ENCODE measurements at places on chromosomes 7 and 10.

DNA sequence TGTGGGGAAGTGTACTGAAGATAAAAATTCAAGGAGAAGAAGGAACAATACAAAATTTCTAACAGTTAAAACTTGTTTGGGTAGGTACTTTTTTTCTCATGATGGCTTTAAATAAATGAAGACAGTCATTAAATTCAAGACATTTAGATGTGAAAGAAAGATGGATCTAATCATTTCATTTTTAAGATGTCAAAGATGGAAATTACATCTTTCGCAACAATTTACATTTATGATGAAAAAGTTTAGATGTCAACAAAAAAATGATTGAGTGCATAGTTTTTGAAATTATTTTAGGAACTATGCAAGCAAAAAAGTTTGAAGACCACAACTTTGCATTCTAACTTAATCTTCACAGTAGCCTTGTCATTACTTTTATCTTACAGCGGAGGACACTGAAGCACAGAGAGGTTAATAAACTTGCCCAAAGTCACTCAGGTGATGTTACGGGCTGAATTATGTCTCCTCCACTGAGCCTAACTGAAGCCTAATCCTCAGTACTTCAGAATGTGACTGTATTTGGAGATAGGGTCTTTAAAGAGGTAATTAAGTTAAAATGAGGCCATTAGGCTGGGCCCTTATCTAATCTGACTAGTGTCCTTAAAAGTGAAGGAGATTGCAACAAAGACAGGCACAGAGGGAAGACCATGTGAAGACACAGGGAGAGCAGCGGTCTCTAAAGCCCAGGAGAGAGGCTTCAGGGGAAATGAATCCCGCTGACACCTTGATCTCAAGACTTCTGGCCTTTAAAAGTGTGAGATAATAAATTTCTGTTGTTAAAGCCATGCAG is 48.2 kb downstream of the VSTM4 start:
- peaks cover 16% of the 10 kb centered on the region for H3K27me3 ChIP-seq
- no peak for DNase-seq
- H3K4me3 ChIP-seq, result no peak overlapping the region
- no peaks in the 10 kb centered on the region for H3K36me3 ChIP-seq

DNA sequence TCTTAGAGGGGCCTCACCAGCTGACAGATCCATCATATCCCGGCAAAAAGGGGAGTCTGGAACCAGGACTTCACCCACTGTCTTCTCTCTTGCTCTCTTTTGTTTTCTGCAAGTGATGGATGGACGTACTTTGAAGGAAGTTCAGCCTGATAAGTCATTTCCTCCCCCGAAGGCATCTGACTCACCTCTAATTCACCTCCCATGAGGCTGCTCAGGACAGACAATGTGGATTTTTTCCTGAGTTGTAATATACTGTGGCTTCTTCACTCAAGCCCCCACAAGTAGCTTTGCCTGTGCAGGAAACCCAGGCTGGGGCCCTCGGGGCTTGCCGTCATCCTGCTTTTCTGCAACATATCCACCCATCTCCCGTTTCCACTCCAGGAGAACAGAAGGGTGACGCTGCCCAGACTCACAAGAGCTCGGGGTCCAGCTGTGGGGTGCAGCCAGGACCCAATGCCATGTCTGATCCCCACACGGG is 70.4 kb downstream of the ASB13 start:
- H3K27me3 ChIP-seq, result peaks cover 26% of the 10 kb centered on the region
- no peak overlapping the region for H3K4me3 ChIP-seq
- H3K36me3 ChIP-seq, result no peaks in the 10 kb centered on the region
- peaks cover 9% of the 10 kb centered on the region for H3K4me1 ChIP-seq
- DNase-seq, result no peak

GRCh38 chr7:146772601-146773000 is 656.0 kb downstream of the CNTNAP2 start:
- no peak overlapping the region for H3K4me3 ChIP-seq
- H3K27me3 ChIP-seq, result no peaks in the 10 kb centered on the region
- no peak overlapping the region for H3K27ac ChIP-seq
- no peak for DNase-seq

DNA sequence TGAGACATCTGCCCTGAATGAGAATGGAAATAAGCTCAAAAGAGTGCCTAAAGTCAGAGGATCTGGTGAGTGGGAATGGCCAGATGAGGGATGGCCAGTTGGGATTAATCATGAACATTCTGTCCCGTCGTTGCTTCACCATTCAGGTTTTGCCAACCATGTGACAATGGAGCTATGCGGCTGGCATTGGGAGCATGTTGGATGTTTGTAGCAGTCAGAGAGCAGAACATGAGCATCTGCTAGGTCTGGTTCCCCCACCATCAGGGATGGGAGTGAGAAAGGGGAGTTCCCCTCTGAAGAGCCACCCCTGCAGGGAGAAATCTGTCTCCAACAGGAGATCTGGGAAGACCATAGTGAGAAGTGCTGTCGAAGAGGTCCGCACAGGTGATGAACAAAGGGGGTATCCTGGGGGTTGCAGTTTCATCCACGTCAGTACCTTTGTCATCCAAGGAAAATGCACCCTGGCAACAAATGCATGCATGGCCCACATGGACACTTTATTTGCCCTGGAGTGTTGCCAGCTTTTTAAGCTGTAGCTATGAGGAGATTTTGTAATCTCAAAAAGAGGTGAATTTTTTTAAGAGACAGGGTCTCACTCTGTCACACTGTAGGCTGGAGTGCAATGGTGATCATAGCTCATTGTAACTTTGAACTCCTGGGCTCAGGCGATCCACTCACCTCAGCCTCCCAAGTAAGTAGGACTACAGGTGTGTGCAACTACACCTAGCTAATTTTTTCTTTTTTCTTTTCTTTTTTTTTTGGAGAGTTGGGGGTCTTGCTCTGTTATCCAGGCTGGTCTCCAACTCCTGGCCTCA is 190.2 kb downstream of the CAMK1D start:
- H3K27ac ChIP-seq, result no peak overlapping the region
- no peaks in the 10 kb centered on the region for H3K27me3 ChIP-seq
- no peak overlapping the region for H3K4me3 ChIP-seq

- peak overlapping the region; percentile 97 for H3K27ac ChIP-seq
- H3K4me3 ChIP-seq, result no peak overlapping the region
- peak; percentile 16 for DNase-seq
These were observed 1.9 kb upstream of the ARL4A start for GRCh38 chr7:12685550-12685949.

DNA sequence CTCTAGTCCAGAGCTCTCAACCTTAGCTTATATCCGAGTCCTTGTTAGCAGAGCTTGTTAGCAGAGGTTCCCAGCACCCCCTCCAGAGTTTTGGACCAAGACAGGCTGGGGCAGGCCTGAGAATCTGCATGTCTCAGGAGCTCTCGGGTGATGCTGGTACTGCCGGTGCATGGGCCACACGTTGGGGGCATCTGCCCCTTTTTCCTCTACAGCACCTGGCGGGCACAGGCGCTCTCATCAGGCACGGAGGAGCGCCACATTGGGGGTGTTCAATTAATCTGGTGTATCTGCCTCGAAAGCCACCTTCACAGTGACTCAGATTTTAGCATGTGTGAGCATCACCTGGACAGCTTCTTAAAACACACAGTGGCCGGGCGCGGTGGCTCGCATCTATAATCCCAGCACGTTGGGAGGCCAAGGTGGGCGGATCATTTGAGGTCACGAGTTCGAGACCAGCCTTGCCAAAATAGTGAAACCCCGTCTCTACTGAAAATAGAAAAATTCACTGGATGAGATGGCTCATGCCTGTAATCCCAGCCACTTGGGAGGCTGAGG is 117.7 kb downstream of the ELFN1 start:
- no peak overlapping the region for H3K27ac ChIP-seq
- no peak overlapping the region for H3K4me3 ChIP-seq
- H3K4me1 ChIP-seq, result no peaks in the 10 kb centered on the region
- H3K36me3 ChIP-seq, result no peaks in the 10 kb centered on the region
- no peak for DNase-seq

DNA sequence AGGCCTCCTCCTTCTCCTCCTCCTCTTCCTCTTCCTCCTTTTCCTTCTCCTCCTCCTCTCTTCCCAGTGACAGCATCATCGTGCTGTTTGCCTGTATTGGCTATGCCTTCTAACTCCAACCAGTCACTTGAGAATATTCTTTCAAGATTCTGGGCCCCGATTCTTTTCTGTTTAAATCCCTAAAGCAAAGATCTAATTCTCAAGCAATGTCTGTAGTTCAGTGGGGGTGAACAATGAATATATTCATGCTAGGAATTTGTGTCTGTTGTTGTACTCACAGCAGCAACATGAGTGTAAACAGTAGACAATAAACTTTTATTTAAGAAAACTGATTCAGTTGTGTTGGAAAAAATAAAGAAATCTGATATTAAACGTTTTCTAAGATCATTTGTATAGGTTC is 30.7 kb downstream of the NUDT5 start:
- H3K36me3 ChIP-seq, result peaks cover 3% of the 10 kb centered on the region
- H3K27ac ChIP-seq, result no peak overlapping the region
- H3K4me3 ChIP-seq, result no peak overlapping the region
- no peaks in the 10 kb centered on the region for H3K4me1 ChIP-seq
- H3K27me3 ChIP-seq, result no peaks in the 10 kb centered on the region

DNA sequence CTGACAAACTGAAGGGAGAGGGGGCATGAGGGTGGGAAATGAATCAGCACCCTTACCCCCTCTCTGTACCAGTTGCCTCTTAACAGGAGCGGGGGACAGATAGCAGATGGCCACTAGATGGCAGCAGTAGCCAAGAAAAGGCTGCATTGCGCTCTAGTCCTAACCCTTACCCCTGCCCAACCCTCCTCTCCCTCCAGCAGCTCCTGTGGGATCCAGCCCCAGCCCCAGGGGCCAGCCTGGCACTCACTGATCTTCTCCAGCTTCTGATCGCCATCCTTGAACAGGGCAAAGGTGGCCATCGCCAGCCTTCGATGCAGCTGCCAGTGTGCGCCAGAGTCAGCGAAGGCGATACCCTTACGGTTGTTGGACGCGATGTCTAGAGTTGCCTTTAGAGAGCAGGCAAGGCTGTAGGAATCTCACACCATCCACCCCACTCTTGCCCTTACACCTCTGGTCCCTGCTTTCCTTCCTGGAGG is 2.2 kb downstream of the CYP17A1 start:
- H3K27me3 ChIP-seq, result no peaks in the 10 kb centered on the region
- H3K4me1 ChIP-seq, result no peaks in the 10 kb centered on the region
- no peak overlapping the region for H3K27ac ChIP-seq
- peak; percentile 73 for DNase-seq

GRCh38 chr7:47443049-47443448 is 138.9 kb downstream of the TNS3 start:
- DNase-seq, result no peak
- no peak overlapping the region for H3K27ac ChIP-seq
- no peaks in the 10 kb centered on the region for H3K36me3 ChIP-seq
- H3K4me3 ChIP-seq, result no peak overlapping the region
- H3K27me3 ChIP-seq, result no peaks in the 10 kb centered on the region

- no peak overlapping the region for H3K4me3 ChIP-seq
- H3K27me3 ChIP-seq, result no peaks in the 10 kb centered on the region
- DNase-seq, result no peak
- no peak overlapping the region for H3K27ac ChIP-seq
- H3K36me3 ChIP-seq, result no peaks in the 10 kb centered on the region
These were observed 139.1 kb upstream of the LRRTM3 start for GRCh38 chr10:66786709-66787108.

DNA sequence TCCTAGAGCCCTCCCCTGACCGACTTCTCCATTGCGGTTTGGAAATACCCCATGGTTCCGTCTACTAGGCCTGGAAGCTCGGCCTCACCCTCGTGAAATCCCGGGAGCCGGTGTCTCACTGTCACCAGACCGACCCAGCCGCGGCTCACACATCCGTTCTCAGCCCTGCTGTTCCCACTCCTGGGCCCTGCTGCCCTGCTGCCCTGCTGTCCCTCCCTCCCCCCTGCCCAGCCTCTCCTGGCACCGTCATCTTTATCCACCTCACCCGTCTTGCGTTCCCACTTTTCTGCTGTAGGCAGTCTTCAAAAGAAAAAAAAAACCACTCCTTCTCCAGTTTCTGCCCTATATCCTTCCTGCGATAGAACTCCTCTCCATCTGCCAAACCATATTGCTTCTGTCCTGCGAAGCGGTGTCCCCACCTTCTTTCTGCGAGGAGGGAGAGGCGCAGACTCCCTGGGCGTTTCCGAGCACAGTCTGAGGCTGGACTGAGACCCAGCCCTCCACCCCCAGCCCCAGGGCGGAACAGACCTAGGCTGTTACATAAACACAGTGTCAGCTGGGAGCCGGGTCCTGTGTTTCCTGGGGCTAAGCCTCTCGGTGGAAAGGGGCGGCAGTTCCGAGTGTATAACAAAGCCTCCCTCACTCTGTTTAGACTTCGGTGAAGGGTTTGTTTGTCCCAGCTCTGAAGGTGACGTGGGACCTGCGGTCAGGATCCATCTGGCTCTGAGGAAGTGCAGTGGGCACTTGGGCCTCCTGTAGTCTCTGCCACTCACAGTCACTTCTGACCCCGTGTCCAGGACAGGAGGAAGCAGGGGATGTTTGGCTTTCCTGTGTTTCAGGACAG is 2.8 kb downstream of the AGAP3 start:
- no peak overlapping the region for H3K4me3 ChIP-seq
- no peaks in the 10 kb centered on the region for H3K36me3 ChIP-seq
- H3K27me3 ChIP-seq, result peaks cover 23% of the 10 kb centered on the region
- H3K27ac ChIP-seq, result no peak overlapping the region
- peaks cover 10% of the 10 kb centered on the region for H3K4me1 ChIP-seq
- no peak for DNase-seq

- H3K4me1 ChIP-seq, result no peaks in the 10 kb centered on the region
- no peaks in the 10 kb centered on the region for H3K36me3 ChIP-seq
- no peak overlapping the region for H3K27ac ChIP-seq
- H3K4me3 ChIP-seq, result no peak overlapping the region
- DNase-seq, result no peak
These were observed 221.6 kb downstream of the RNLS start for GRCh38 chr10:88361494-88361893.

GRCh38 chr10:119306514-119306951 is 99.2 kb downstream of the GRK5 start:
- peaks cover 22% of the 10 kb centered on the region for H3K4me1 ChIP-seq
- peak; percentile 74 for DNase-seq
- H3K27me3 ChIP-seq, result peaks cover 18% of the 10 kb centered on the region
- H3K4me3 ChIP-seq, result peak overlapping the region; percentile 44

GRCh38 chr10:126906704-126907422 is 1.6 kb downstream of the DOCK1 start:
- H3K4me1 ChIP-seq, result no peaks in the 10 kb centered on the region
- no peak for DNase-seq
- no peak overlapping the region for H3K4me3 ChIP-seq
- H3K27ac ChIP-seq, result no peak overlapping the region
- no peaks in the 10 kb centered on the region for H3K27me3 ChIP-seq

GRCh38 chr10:128646956-128647355 is 520.7 kb upstream of the MKI67 start:
- no peak overlapping the region for H3K27ac ChIP-seq
- no peaks in the 10 kb centered on the region for H3K36me3 ChIP-seq
- no peak overlapping the region for H3K4me3 ChIP-seq
- H3K27me3 ChIP-seq, result peaks cover 2% of the 10 kb centered on the region

- no peaks in the 10 kb centered on the region for H3K36me3 ChIP-seq
- H3K27ac ChIP-seq, result no peak overlapping the region
- DNase-seq, result peak; percentile 43
- peaks cover 17% of the 10 kb centered on the region for H3K27me3 ChIP-seq
These were observed 2.4 kb downstream of the MKX start for GRCh38 chr10:27743012-27743876.

- no peak overlapping the region for H3K27ac ChIP-seq
- H3K4me1 ChIP-seq, result no peaks in the 10 kb centered on the region
- H3K4me3 ChIP-seq, result no peak overlapping the region
These were observed 317.0 kb downstream of the GLRX3 start for GRCh38 chr10:130453036-130453720.
